ENCODE measurements at places on chromosomes 1 and 21.

DNA sequence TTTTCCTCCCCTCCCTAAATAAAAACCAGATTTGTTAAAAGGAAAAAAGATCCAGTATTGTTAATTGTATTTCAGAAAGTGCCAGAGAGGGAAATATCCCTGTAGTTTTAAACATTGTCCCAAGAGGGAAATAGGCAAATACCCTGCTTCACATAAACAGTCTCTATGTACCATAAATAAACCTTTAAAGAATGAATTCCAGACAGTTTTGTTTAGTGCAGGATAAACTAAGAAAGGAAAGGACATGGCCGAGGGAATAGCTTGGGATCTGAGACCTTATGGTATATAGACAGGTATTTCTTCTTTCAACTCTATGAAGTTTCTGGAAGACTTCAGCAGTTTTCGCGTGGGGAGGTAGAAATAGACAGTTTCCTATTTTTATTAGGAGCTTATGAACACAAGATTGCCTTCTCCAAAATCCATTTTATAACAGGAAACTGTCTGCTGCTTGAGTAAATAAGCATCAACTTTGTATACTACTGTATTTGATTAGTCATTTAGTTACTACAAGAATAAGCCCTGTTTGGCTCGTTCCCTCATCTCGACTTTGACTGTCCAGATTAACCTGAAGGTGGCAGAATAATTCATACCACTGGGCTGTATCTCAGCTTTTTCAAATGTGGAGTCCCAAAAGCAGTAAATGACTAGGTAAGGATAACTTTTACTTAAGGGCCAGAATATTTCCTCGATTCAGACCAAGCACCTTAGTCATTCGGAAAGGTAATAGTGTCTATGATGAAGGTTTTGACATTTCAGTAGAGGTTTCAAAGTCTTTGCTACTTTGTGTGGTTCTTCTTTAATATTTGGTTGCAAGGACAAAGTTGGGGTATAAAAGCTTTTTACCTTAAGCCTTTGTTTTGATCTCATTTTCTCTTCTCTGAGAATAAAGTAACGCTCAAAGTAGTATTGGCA is 177.5 kb downstream of the VPS13D start:
- no peak for DNase-seq

- no peak for DNase-seq
These were observed 31.4 kb upstream of the TARDBP start for GRCh38 chr1:10980841-10981727.

DNA sequence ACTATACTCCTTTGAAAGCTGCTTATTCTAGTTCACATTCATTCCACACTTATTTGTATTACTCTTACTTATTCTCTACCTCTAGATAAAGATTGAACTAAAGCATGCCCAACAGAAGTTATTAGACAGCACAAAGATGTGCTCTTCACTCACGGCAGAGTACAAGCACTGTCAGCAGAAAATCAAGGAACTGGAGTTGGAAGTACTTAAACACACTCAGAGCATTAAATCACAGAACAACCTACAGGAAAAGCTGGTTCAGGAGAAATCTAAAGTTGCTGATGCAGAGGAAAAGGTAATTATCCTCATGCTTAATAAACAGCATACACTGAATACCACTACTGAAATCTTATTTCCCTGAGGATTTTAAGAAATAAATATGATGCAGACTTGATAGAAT is 81.3 kb upstream of the PPIH start:
- no peak for DNase-seq

GRCh38 chr1:15941899-15942660 is 33.8 kb downstream of the ZBTB17 start:
- no peak for DNase-seq

DNA sequence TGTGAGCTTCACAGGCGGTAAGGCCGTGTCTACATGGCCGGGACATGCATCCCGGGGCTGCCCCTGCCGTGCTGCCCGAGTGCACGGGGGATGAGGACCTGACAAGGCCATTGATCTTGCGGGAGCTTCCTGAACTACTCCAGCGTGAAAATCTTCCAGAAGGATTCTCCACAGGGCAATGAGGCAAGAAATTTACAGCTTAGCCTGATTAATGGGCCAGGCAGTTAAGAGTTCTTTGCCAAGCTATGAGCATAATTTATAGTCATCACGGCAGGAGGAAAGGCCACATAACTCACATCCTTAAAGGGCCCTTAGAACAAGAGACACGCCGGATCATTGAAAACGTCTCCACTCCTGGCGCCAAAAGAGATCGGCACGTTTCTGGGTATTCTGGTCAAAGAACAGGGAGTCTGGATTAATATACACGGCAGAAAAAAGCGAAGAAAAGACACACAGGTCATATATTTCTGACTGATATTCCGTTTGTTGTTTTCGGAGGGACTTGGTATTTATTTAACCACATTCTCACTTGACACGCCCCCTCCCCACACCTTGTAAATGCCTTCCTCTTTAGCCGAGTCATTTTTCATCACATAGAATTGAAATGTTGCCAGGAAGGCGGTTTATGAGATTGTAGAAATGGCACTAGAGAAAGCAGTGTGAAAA is 180.5 kb downstream of the DYRK1A start:
- no peak for DNase-seq

GRCh38 chr1:15090373-15090772 is 63.2 kb upstream of the TMEM51 start:
- DNase-seq = no peak

- DNase-seq = no peak
These were observed 150.1 kb upstream of the FGGY start for GRCh38 chr1:59146651-59147358.

DNA sequence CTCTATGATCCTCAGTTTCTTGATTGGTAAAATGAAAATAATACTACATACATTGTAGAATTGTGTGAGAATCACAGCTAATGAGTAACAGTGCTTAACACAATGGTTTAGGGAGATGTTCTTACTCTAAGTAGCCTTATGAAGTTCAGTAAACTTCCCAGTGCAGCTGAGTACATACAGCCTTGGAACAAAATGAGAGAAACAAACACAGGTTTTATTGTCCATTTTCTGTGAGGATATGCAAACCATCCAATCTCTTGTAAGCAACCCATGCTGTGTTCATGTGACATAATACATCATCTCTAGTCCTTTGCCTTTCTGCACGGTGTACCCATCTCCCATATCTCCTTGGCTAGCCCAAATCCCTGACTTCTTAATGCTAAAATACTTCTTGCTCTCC is 14.7 kb upstream of the STRIP1 start:
- DNase-seq = no peak

DNA sequence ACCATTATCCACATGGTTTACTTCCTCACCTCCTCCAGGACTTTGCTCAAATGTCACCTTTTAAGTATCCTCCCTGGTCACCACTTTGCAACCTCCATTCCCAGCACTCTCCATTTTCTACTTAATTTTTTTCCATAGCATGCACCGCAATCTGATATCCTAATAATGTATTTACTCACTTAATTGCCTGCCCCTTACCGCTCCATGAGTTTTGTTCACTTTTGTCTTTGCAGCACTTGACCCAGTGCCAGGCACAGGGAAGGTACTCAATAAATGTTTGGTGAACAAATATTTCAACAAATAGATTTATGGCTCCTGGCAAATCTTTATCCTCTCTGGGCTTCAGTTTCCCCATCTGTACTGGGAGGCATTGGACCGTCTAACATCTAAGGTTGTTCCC is 53.6 kb downstream of the UBE2T start:
- no peak for DNase-seq

- no peak for DNase-seq
These were observed 25.1 kb downstream of the ZBTB17 start for GRCh38 chr1:15950763-15951295.

- DNase-seq = no peak
These were observed 24.6 kb downstream of the PROX1 start for GRCh38 chr1:214012418-214012817.

Data from NCI-H524 treated with DMSO at 0.1 percent for 48 hours (cell line).